Activated CD4-positive, alpha-beta memory T cell treated with anti-CD3 and anti-CD28 coated beads for 36 hours (primary cell): ENCODE measurements at places on chromosomes 1 and 21.

DNA sequence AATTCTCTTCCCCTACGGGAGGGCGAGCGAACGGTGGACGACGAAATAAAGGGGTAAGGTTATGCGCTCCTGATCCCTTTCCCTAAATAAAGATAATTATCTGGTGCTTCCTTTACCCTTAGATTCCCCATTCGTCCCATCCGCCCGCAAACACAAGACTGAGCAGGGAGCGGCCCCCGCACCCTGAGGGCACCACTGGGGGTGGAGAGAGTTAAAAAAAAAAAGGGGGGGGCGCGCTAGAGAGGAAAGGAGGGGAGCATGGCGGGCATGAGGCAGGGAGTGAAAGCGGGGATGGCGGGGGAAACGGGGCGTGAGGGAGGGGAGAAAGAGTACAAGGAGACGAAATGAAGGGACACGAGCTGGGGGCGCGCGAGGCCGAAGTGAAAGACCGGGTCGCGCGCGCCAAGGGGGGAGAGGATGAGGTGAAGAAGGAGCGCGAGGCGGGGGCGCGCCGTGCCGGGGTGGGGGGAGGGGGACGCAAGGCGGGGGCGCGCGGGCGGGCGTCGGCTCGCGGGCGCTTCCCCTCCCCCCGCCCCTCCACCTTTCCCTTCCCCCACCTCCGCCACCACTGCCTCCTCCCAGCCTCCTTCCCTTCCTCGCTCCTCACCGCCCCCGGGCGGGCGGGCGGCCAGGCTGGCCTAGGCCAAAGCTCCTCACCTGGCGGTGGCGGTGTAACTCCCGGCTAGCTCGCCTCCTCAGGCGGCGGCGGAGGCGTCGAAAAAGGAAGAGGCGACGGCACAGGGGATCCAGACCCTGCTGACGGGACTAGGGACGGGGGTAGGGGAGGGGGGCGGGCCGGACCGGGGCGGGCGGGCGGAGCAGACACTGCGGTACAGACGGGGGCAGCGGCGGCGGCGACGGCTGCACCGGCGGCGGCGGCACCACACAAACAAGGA lies 448 bp downstream of the GATAD2B start:
- peak; percentile 80 for DNase-seq
- H3K36me3 ChIP-seq, result no peaks in the 10 kb centered on the region
- H3K27ac ChIP-seq, result peak overlapping the region; percentile 96

GRCh38 chr1:170395149-170395548 lies 136.8 kb upstream of the GORAB start:
- no peak for DNase-seq
- no peak overlapping the region for H3K27ac ChIP-seq
- H3K27me3 ChIP-seq, result peaks cover 11% of the 10 kb centered on the region
- no peak overlapping the region for H3K4me3 ChIP-seq
- no peaks in the 10 kb centered on the region for H3K36me3 ChIP-seq

DNA sequence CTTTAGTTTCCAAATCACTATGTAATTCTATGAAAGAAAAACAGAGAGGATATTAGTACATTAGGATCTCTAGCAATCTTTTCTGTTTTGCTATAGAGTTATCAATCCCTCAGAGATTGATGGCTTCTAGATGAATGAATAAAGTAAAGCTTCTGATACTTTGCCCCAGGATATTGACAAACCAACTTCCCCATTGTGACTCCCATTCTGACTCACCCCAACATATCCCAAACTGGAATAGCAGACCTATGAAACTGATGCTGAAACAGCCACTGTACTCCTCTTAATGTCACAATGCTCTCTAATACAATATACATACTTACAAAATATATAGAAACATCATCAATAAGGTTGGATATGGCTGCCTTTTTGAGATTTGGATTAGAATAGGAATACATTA lies 442.1 kb upstream of the NR5A2 start:
- peaks cover 2% of the 10 kb centered on the region for H3K27me3 ChIP-seq
- peaks cover under 1% of the 10 kb centered on the region for H3K4me1 ChIP-seq
- no peak for DNase-seq
- no peaks in the 10 kb centered on the region for H3K36me3 ChIP-seq
- no peak overlapping the region for H3K27ac ChIP-seq
- no peak overlapping the region for H3K4me3 ChIP-seq

- H3K4me1 ChIP-seq, result peaks cover 16% of the 10 kb centered on the region
- peaks cover 24% of the 10 kb centered on the region for H3K36me3 ChIP-seq
- H3K4me3 ChIP-seq, result no peak overlapping the region
- H3K27me3 ChIP-seq, result no peaks in the 10 kb centered on the region
- DNase-seq, result no peak
Measured at GRCh38 chr1:6591222-6591621, 11.4 kb downstream of the ZBTB48 start.

DNA sequence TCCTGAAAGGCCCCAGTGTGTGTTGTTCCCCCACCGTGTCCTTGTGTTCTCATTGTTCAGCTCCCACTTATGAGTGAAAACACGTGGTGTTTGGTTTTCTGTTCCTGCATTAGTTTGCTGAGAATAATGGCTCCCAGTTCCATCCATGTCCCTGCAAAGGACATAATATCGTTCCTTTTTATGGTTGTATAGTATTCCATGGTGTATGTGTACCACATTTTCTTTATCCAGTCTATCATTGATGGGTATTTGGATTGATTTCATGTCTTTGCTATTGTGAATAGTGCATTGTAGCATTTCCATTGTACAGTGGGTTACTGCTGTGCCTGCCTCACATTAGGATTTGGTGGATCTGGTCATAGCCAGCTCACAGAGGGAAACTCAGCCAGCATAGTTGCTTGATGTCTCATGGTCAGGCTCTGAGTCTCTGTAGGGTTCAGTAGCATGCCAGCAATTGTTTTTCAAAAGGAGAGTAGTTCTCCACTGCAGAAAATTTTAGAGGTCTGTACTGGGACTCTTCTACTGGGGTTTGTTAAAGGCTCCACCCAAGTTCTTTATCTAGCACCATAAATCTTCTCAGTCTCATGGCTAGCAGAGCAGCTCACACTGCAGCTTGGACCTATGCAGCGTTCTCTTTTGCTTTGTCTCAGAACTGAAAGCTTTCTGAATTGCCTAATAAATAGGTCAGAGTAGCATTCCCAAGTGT lies 41.0 kb downstream of the RUNX3 start:
- H3K27ac ChIP-seq, result no peak overlapping the region
- H3K36me3 ChIP-seq, result peaks cover 16% of the 10 kb centered on the region
- H3K4me3 ChIP-seq, result no peak overlapping the region
- no peaks in the 10 kb centered on the region for H3K4me1 ChIP-seq
- DNase-seq, result no peak

DNA sequence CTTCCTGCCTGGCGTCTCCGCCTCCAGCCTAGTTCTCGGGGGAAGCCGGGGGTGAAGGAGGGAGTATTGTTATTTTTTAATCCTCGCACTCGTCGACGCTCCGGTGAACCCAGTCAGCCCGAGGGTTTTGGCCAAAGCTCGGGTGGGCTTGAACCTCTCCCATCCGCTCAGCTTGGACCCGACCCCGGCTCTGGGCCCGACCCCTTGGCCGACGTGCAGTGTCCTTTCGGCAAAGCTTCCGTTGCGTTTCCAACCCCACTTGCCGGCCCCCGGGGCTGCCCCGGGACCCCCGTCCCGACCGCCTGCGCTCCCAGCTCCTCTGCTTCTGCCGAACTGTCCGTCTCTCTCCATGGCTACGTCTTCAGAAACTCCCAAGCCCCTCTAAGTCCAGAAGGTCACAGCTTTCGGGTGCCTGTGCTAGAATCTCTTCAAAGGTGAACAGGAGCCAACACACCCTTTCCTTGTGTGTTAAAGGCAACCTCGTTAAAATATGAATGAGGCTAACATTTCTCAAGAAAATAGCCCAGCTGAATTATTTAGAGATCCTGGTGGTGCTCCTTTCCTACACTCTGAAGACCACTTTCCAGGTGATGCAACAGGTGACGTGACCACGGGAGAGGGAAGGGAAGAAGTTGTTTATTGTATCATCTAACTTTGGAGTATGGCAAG lies 647 bp downstream of the DESI2 start:
- no peak overlapping the region for H3K27ac ChIP-seq
- no peak overlapping the region for H3K4me3 ChIP-seq
- H3K27me3 ChIP-seq, result no peaks in the 10 kb centered on the region
- H3K4me1 ChIP-seq, result peaks cover 28% of the 10 kb centered on the region
- H3K36me3 ChIP-seq, result peaks cover 4% of the 10 kb centered on the region
- DNase-seq, result no peak

GRCh38 chr1:173426057-173426456 lies 51.1 kb upstream of the PRDX6 start:
- H3K36me3 ChIP-seq, result no peaks in the 10 kb centered on the region
- DNase-seq, result no peak
- peaks cover 16% of the 10 kb centered on the region for H3K4me1 ChIP-seq
- H3K4me3 ChIP-seq, result no peak overlapping the region

GRCh38 chr1:7267493-7267892 lies 482.2 kb downstream of the CAMTA1 start:
- no peak for DNase-seq
- H3K4me1 ChIP-seq, result no peaks in the 10 kb centered on the region
- H3K36me3 ChIP-seq, result no peaks in the 10 kb centered on the region
- no peak overlapping the region for H3K4me3 ChIP-seq

GRCh38 chr1:203669739-203670138 lies 43.1 kb downstream of the ATP2B4 start:
- DNase-seq, result no peak
- H3K27me3 ChIP-seq, result no peaks in the 10 kb centered on the region
- H3K36me3 ChIP-seq, result peaks cover 6% of the 10 kb centered on the region
- H3K4me1 ChIP-seq, result peaks cover 75% of the 10 kb centered on the region
- no peak overlapping the region for H3K4me3 ChIP-seq
- no peak overlapping the region for H3K27ac ChIP-seq

GRCh38 chr1:81974883-81975555 lies 174.3 kb downstream of the ADGRL2 start:
- no peak overlapping the region for H3K27ac ChIP-seq
- DNase-seq, result no peak

- H3K4me3 ChIP-seq, result no peak overlapping the region
- H3K4me1 ChIP-seq, result peaks cover 10% of the 10 kb centered on the region
- H3K36me3 ChIP-seq, result no peaks in the 10 kb centered on the region
- no peak overlapping the region for H3K27ac ChIP-seq
- H3K27me3 ChIP-seq, result peaks cover 2% of the 10 kb centered on the region
Measured at GRCh38 chr1:221688488-221688843, 53.4 kb downstream of the DUSP10 start.

GRCh38 chr1:65470766-65471165 lies 50.3 kb downstream of the LEPR start:
- DNase-seq, result no peak
- peaks cover 2% of the 10 kb centered on the region for H3K36me3 ChIP-seq
- H3K27ac ChIP-seq, result no peak overlapping the region
- no peaks in the 10 kb centered on the region for H3K27me3 ChIP-seq
- no peaks in the 10 kb centered on the region for H3K4me1 ChIP-seq

DNA sequence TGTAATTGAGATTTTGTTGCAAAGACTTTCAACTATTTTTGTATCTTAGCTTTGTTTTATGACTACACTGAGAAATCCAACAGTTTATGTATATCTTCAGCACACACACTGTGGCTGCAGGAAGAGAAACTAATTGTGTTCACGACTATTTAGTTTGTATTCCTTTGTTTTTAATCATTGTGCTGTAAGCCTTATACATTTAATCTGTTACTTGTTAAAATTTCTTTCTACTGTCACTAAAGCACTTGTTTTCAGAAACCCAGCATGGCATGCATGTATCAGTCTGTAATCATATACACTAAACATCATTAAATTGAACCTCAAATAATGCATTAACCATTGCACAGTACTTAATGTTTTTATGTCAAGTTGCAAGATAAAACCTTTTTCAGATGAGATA lies 656 bp downstream of the ANGPTL1 start:
- no peak overlapping the region for H3K27ac ChIP-seq
- H3K4me1 ChIP-seq, result no peaks in the 10 kb centered on the region
- no peaks in the 10 kb centered on the region for H3K36me3 ChIP-seq
- DNase-seq, result no peak
- no peak overlapping the region for H3K4me3 ChIP-seq

GRCh38 chr1:185448591-185449186 lies 131.6 kb upstream of the IVNS1ABP start:
- H3K36me3 ChIP-seq, result no peaks in the 10 kb centered on the region
- H3K27ac ChIP-seq, result no peak overlapping the region
- no peak overlapping the region for H3K4me3 ChIP-seq
- DNase-seq, result no peak
- no peaks in the 10 kb centered on the region for H3K4me1 ChIP-seq
- no peaks in the 10 kb centered on the region for H3K27me3 ChIP-seq

DNA sequence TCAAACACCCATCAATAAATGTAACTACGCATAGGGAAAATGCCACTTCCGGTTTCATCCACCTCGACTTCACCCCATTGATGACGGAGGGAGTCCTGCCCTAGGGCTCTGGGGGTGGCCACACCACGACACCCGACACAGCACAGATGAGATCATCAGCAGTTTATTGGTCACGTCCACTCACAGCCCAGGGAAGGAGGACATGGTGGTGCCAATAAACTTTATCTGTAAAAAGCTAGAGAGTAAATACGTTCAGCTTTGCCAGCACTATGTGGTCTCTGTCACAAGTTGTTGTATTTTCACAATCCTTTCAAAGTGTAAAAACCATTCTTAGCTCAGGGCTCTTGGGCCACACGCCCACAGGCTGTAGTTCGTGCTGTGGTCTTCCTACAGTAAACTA lies 16.3 kb downstream of the SETD4 start:
- no peaks in the 10 kb centered on the region for H3K4me1 ChIP-seq
- H3K27ac ChIP-seq, result no peak overlapping the region
- no peak for DNase-seq
- H3K27me3 ChIP-seq, result no peaks in the 10 kb centered on the region

- DNase-seq, result no peak
- peaks cover 3% of the 10 kb centered on the region for H3K27me3 ChIP-seq
- peaks cover 3% of the 10 kb centered on the region for H3K4me1 ChIP-seq
- peaks cover 2% of the 10 kb centered on the region for H3K36me3 ChIP-seq
- H3K27ac ChIP-seq, result no peak overlapping the region
Measured at GRCh38 chr1:224805889-224806288, 123.6 kb upstream of the DNAH14 start.

- peaks cover 1% of the 10 kb centered on the region for H3K4me1 ChIP-seq
- H3K4me3 ChIP-seq, result no peak overlapping the region
- H3K27me3 ChIP-seq, result peaks cover 5% of the 10 kb centered on the region
- H3K36me3 ChIP-seq, result no peaks in the 10 kb centered on the region
- DNase-seq, result no peak
- H3K27ac ChIP-seq, result no peak overlapping the region
Measured at GRCh38 chr1:109978761-109979488, 5.6 kb upstream of the AHCYL1 start.

- H3K4me3 ChIP-seq, result no peak overlapping the region
- peaks cover 5% of the 10 kb centered on the region for H3K27me3 ChIP-seq
- no peaks in the 10 kb centered on the region for H3K36me3 ChIP-seq
- H3K27ac ChIP-seq, result no peak overlapping the region
- peaks cover 3% of the 10 kb centered on the region for H3K4me1 ChIP-seq
Measured at GRCh38 chr1:232176222-232176621, 453.7 kb downstream of the SIPA1L2 start.

- no peaks in the 10 kb centered on the region for H3K27me3 ChIP-seq
- peaks cover 36% of the 10 kb centered on the region for H3K4me1 ChIP-seq
- DNase-seq, result no peak
- no peak overlapping the region for H3K27ac ChIP-seq
Measured at GRCh38 chr1:182083851-182084486, 22.5 kb upstream of the ZNF648 start.

DNA sequence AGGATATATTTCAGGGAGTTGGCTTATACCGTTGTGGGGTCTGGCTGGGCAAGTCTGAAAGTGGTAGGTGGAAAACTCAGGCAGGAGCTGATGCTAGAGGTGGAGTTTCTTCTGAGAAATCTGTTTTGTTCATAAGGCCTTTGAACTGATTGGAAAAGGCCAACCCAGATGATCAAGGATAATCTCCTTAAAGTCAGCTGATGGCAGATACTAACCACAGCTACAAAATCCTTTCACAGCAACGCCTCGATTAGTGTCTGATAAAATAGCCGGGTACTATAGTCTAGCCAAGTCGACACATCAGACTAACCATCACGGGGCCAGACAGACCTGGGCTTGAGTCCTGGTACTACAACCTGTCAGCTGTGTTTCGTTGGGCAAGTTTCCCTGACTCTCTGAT lies 21.4 kb downstream of the OPRD1 start:
- H3K36me3 ChIP-seq, result no peaks in the 10 kb centered on the region
- H3K27me3 ChIP-seq, result peaks cover 3% of the 10 kb centered on the region
- H3K4me1 ChIP-seq, result no peaks in the 10 kb centered on the region
- DNase-seq, result no peak
